Hematopoietic multipotent progenitor cell treated with erythropoietin and hydrocortisone succinate and interleukin-3 and kit ligand, for 8 days (in vitro differentiated cells): ENCODE measurements at places on chromosomes 5 and 9.

DNA sequence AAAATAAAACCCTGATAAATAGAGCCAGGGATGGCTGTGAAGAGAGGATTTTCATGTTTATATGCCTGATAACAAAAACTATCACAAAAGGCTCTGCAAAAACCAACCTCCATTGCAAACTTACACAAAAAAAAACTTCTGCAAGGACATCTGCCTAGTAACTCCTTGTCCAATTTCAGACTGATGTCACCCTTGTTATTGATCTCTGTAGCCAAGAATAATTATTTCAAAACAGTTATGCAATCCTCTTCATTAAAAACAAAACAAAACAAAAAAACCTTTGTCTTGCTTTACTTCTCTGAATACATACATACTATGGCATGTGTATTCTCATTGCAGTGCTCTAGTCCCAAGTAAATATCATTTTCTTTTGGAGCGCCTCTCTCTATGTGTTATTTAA is 49.7 kb downstream of the PHAX start:
- no peak for DNase-seq

DNA sequence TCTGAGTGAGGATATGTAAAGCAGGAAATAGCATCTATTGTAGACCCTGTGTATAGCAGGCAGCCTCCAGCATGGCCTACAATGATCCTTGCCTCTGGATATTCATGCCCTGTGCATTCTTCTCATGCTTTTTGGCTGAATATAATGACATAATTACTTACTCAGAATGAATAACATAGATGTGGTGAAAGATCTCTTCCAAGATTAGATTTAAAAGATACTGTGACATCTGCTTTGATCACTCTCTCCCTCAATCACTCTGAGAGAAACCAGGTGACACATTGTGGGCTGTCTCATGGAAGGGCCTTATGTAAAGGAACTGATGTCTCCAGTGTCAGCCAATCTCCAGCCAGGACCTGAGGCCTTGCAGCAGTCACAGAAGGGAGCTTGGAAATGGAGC is 376.7 kb downstream of the DNAH5 start:
- DNase-seq = no peak

GRCh38 chr9:108609227-108609896 is 246.4 kb downstream of the ACTL7B start:
- no peak for DNase-seq

DNA sequence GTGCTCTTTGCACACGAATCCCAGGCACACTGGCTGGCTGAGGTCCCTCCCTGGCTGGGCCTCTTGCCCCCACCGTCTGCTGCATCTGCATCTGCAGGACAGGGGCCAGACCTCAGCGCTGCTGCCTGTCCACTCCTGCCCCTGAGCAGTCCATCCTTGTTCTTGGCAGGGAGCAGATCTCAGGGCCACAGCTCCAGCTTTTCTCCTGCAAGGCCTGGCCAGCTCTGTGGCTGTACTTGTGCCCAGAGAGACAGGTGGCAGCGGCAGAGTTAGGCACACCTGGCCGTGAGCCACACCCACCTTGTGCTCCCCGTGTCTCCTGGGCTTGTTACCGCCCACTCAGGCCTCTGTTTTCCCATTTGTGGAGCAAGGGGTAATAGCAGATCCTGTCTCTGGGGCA is 13.9 kb downstream of the NEK6 start:
- no peak for DNase-seq

DNA sequence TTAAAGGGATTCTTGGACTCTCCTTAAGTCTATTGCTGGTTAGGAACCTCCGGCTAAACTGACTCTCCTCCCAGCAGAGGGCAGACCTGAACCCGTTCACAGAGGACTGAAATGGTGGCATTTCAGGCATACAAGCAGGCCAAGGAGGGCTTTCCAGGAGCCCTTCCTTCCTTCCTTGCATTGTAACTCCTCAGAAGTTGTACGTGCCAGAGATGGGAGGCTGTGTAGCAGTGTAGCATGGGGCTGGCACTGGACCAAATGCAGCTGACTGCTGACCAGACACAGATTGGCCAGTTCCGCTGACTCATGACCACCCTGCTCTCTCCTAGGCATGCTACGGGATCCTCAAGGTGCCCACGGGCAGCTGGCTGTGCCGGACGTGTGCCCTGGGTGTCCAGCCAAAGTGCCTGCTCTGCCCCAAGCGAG is 36.4 kb downstream of the JADE2 start:
- peak; percentile 53 for DNase-seq

GRCh38 chr5:104754311-104754995 is 1191.9 kb upstream of the NUDT12 start:
- DNase-seq = no peak

- DNase-seq = no peak
Measured at GRCh38 chr5:121175986-121176385, 675.7 kb upstream of the FTMT start.

DNA sequence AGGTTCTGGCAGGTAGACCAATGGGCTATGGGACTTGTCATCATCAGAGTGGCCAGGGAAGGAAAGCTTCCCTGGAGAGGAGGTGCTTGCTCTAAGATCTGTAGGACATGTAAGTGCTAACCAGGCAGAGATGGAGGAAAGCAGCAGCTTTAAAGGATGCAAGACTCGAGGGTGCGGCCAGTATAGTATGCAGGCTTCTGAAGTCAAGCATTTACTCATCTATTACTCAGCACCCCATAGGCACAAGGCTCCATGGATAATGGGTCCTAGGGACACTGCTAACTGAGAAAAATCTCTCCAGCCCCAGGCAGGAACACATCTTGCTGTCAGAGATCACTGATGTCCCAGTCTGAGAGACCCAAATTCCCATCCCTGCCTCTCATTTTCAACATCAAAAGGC is 49.7 kb downstream of the WWC1 start:
- DNase-seq = no peak

GRCh38 chr9:112135706-112136105 is 39.4 kb downstream of the SUSD1 start:
- peak; percentile 52 for DNase-seq

GRCh38 chr9:117782931-117783788 is 79.0 kb downstream of the TLR4 start:
- DNase-seq = peak; percentile 54

GRCh38 chr5:39203275-39203922 is 16.0 kb downstream of the FYB1 start:
- no peak for DNase-seq

- DNase-seq = peak; percentile 60
Measured at GRCh38 chr5:43309637-43310036, 3.6 kb downstream of the HMGCS1 start.

DNA sequence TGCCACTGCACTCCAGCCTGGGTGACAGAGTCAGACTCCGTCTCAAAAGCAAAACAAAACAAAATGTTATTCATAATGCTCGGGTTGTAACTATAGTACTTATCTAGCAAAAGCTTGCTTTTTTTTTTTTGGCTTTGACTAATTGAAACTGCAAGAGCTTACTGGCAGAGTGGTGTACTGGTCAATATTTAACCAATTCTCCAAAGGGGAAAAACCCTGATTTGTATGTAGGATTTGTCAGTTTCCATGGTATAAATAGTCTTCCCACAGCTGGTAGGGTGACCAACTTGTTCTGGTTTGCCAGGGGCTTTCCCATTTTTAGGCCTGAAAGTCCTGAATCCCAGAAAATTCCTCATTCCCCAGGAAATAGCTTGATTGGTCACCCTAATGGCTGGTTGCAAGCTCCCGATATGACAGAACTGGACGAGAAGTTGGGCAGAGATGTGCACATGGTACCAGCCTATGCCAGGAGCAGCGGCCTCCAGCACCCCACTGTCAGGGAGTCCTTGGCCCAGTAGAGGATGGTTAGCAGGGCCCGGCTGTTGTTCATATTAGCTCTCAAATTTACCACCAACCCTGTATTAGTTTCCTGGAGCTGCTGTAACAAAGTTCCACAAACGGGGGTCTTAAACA is 58.0 kb downstream of the FXN start:
- no peak for DNase-seq
